ENCODE measurements at places on chromosomes 2 and 18.
A peak's percentile ranks its signal among the peaks of the same experiment; 100 is the strongest.

DNA sequence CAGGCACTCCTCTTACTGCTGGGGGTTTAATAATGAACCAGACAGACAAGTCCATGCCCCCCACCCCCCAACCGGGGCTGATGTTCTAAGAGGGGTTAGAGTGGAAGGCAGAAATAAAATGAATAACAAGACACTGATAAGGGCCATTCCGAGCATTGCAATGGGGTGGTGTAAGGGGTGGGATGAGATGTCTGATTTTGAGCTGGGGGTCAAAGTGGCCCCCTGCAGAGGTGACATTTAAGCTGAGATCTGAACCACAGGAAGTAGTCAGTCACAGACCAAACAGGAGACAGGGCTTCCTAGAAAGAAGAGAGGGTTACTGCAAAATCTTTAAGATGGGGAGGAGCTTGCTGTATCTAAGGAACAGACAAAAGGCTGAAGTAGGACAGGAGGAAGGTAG, 180.6 kb upstream of the SH3BP4 start:
- no peak for DNase-seq

GRCh38 chr2:14743861-14744260, 111.3 kb downstream of the LRATD1 start:
- no peak for DNase-seq

DNA sequence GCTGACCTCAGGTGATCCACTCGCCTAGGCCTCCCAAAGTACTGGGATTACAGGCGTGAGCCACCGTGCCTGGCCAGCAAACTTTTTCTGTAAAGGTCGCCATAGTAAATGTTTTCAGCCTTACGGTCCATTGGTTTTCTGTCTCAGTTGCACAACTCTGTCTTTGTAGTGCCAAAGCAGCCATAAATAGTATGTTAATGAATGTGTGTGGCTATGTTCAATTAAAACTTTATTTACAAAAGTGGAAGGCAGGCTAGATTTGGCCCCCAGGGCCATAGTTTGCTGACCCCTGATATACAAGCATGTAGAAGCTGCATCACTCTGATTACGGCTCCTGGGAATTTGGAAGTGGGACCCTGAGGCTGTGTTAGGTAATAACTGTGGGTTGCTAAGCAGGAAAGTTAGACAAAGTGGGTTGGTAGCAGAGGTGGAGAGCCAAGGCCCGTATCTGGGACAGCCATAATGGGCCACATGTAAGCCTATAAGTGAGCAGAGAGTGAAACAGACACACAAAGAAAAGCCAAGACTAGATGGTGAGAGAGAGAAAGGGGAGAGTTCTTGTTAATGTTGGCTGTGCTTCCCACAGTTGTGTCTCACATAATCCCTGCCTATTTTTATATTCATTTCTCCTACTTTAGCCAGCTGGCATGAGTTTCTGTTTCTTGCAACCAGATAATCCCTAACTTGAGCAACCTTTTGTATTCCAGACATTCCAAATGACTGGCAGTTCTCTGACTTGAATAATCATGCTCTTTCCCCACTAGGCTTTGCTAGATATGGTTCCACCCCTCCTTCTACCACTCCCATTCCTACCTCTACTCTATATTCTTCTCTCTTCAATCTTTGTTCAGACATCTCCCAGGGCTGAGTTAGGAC, 223.3 kb upstream of the STON1 start:
- no peak for DNase-seq

DNA sequence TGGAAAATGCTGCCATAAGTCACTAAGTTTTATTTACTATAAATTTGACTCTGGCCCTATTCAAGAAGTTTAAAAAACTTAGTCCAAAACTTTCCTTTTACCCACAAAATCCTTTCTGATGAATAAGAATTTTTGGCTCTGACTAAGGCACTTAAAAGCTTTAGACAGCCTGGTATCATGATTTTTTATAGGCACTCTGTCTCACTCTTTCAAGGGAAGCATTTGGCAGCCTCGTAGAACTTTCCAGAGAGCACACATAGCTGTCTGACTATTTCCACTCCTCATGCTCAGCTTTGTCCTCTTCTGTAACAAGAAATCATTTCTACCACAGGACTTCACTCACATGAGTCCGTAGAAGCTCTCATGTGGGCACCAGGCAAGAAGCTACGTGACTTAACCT, 32.3 kb upstream of the XDH start:
- no peak for DNase-seq

- DNase-seq = no peak
Measured at GRCh38 chr18:32915516-32915915, 142.7 kb upstream of the KLHL14 start.

- DNase-seq = no peak
Measured at GRCh38 chr18:74796841-74797576, 199.3 kb downstream of the ZNF407 start.

DNA sequence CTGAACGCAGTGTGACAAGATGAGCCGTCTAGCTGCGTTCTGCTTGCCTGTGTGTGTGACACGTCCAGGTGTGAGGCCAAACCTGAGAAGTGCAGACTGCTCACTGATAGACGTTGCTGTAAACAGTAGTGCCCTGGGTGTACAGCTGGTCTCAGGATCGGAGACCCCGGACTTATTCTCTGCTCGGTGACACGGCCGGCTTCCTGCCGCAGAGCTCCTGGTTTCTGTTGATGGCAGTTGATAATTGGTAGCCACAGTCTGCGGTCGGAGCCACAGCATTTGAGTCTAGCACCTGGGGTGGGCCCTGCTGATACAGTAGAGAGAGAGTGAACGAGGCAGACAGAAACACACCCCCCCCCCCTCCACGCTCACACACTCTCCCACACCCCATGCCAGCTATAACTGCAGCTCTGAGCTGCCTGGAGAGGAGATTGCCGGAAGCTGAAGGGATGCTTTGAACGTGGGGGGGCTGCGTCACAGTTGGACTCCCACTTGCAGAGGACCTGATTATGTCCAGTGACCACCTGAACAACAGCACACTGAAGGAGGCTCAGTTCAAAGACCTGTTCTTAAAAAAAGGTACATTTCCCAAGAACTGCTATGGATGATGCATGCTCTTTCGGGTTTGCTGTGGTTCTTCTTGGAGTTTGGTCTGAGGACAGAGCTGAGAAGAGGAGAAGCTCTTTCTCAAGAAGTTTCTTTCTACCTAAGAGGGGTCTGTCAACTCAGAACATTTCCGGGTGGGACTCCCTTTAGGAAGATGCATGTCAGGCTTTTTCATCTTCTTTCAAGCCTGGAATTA, 114.0 kb downstream of the FAM210A start:
- peak; percentile 73 for DNase-seq

- DNase-seq = no peak
Measured at GRCh38 chr2:153106802-153107477, 371.6 kb downstream of the RPRM start.

Data from activated T-helper 2 cell treated with anti-CD3 and anti-CD28 coated beads, Interferon-gamma antibody, Interleukin-2, Interleukin-4, amounts not matched to agents 10 μg/mL and 5 μg/mL and 100 μg/mL, durations not matched to agents 14 hours and 24 hours and 36 hours (primary cell).